ENCODE measurements at places on chromosomes 13 and 19.

DNA sequence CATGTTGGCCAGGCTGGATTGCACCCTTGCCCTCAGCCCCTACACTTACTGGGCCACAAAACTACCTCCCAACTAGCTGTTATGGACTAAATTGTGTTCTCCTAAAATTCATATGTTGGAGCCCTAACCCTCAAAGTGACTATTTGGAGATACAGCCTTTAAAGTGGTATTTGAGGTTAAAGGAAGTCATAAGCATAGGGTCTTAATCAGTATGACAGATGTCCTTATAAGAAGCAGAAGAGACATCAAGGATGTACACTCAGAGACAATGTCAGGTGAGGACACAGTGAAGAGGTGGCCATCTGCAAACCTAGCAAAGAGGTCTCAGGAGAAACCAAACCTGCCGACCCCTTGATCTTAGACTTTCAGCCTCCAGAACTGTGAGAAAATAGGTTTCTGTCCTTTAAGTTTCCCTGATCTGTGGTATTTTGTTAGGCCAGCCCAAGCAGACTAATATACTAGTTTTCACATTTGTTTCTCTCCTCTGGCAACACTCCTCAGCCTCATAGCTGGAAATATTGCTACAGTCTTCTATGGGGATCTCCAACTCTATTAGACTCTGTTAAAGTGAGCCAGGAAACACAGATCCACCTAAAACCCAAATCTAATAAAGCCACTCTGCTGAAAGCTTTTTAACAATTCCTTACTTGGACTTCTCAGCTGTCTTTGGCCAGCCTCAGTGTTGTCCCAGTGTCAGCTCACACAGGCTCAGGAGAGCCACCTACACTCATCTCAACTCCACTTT is 256.5 kb downstream of the TBC1D4 start:
- no peaks in the 10 kb centered on the region for H3K36me3 ChIP-seq
- no peaks in the 10 kb centered on the region for H3K27me3 ChIP-seq
- no peak overlapping the region for H3K4me3 ChIP-seq
- no peak for DNase-seq

- H3K27me3 ChIP-seq, result no peaks in the 10 kb centered on the region
- no peak for DNase-seq
- H3K36me3 ChIP-seq, result no peaks in the 10 kb centered on the region
- H3K4me1 ChIP-seq, result no peaks in the 10 kb centered on the region
- no peak overlapping the region for H3K27ac ChIP-seq
Observed at GRCh38 chr13:47216176-47216822, 319.4 kb upstream of the HTR2A start.

DNA sequence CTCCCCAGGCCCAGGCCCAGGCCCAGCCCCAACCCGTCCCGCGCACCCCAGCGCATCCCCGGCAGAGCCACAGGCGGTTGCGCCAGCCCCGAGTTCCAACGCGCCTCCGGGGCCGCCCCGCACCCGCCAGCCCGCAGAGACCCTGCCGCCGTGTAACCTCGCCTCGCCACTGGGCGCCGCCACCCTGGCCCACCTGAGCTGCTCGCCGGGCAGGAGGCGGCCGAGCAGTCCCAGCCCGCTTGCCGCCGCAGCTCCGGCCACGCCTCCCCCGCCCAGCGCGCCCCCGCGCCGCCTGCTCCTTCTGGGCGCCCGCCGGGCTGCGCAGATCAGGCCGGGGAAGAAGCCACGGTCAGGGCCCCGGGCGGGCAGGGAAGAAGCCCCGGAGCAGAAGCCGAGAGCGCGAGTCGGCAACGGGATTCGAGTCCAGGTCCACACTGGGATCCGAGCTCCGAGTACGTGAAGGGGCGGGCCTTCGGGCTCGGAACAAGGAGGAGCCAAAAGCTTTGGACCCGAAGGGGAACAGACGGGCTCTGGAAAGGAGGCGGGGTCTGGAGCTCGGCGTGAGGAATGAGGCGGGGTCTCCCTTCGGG is at the start of gene MBOAT7:
TSS of gene MBOAT7 (minus strand) at position 436 of the 590 bp plus-strand sequence. CDS start 1,072 bp downstream, outside the sequence.
- peaks cover 16% of the 10 kb centered on the region for H3K4me1 ChIP-seq
- peak within 1 kb of the TSS; percentile 86 for H3K27ac ChIP-seq
- H3K4me3 ChIP-seq, result peak within 1 kb of the TSS; percentile 87

- H3K36me3 ChIP-seq, result no peaks in the 10 kb centered on the region
- H3K4me3 ChIP-seq, result no peak overlapping the region
- no peak overlapping the region for H3K27ac ChIP-seq
- no peaks in the 10 kb centered on the region for H3K27me3 ChIP-seq
- DNase-seq, result no peak
Observed at GRCh38 chr19:1349211-1349610, 34.5 kb upstream of the NDUFS7 start.

DNA sequence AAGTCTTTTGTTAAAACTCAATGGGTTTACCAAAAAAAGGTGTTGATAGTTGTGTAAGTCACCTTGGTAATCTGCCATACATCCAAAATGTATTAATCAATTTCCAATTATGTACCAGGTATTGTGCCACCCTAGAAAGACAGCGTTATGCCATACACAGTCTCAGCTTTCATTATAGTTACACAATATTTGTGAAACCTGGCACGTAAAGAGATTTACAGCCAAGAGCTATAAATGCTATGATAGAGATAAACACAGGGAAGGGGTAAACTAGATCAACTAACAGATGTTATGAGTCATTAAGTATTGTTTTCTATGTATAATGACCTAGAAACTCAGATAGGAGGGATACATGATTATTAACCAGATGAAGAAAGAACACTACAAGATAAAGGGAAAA is 725.6 kb upstream of the SLITRK5 start:
- H3K27ac ChIP-seq, result no peak overlapping the region
- no peak overlapping the region for H3K4me3 ChIP-seq
- no peaks in the 10 kb centered on the region for H3K36me3 ChIP-seq
- no peaks in the 10 kb centered on the region for H3K27me3 ChIP-seq
- no peak for DNase-seq

- no peak overlapping the region for H3K27ac ChIP-seq
- no peaks in the 10 kb centered on the region for H3K36me3 ChIP-seq
- no peak for DNase-seq
- no peak overlapping the region for H3K4me3 ChIP-seq
- H3K27me3 ChIP-seq, result no peaks in the 10 kb centered on the region
Observed at GRCh38 chr19:45099467-45100191, 6.7 kb downstream of the PPP1R37 start.

- H3K4me3 ChIP-seq, result no peak overlapping the region
- peaks cover 2% of the 10 kb centered on the region for H3K27me3 ChIP-seq
- DNase-seq, result no peak
- H3K36me3 ChIP-seq, result no peaks in the 10 kb centered on the region
- no peak overlapping the region for H3K27ac ChIP-seq
- H3K4me1 ChIP-seq, result no peaks in the 10 kb centered on the region
Observed at GRCh38 chr13:60288569-60288968, 108.5 kb upstream of the TDRD3 start.

DNA sequence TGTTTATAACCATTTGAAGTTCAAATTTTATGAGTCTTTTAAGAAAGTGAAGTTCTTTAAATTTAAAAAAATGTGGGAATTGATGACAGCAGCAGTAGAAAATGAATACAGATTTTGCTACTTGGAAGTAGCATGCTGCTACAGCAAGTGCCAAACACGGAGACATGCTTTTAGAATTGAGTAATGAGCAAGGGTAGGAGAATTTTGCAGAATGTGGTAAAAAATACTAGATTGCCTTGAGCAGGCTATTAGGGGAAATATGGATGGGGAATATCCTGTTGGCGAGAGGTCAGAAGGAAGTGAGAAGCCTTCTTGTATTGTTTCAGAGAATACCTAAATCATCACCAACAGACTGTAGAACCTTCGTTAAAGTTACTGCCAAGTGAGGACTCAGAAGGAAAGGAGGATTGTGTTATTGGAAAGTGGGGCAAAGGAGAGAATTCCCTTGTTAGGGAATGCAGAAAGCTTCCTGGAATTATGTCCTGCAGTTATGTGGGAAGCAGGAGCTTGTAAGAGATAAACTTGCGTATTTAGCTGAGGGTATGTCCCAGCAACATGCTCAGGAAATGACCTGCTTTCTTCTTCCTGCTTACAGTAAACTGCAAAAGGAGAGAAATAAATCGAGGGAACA is 32.4 kb upstream of the OXGR1 start:
- peak overlapping the region; percentile 15 for H3K4me3 ChIP-seq
- peak overlapping the region; percentile 40 for H3K27ac ChIP-seq
- H3K4me1 ChIP-seq, result peaks cover 19% of the 10 kb centered on the region
- H3K36me3 ChIP-seq, result no peaks in the 10 kb centered on the region
- H3K27me3 ChIP-seq, result no peaks in the 10 kb centered on the region
- peak; percentile 83 for DNase-seq

DNA sequence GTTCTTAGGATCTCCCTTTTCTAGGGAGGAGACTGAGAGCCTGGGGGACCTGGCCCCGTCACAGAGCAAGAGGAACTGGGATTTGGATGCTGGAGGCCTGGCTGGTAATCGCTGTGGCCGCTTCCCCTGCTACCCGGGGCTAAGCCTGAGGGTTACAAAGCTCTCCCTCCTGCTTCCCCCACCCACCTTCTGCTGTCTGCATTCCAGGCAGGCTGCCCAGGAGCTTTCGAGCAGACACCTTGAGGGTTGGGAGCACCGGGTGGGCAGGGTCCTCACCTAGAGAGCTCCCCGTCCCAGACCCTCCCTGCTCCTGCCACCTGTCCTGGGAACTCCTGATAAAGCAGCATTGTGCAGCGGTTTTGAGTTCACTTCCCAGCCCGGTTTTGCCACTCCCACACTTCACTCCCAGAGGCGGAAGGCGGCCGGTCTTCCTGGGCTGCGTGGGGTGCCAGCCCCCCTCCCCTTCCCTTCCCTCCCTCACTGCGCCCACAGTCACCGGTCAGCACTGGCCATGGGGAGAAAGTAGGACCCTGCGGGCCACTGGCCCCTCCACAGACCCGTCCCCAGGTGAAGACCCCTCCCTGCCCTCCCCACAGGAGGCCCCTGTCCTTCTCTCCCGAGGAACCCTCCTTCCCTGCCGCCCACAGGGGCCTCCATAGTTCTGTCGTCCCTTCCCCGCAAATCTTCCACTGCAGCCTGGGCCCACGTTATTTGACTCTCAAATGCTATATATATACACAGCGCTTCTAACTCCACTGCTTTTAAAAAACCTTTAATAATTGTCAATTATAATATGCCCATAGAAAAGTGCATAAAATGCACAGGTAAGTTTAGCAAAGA is 8.1 kb downstream of the PAK4 start:
- no peaks in the 10 kb centered on the region for H3K27me3 ChIP-seq
- no peak for DNase-seq
- H3K4me3 ChIP-seq, result no peak overlapping the region
- H3K36me3 ChIP-seq, result no peaks in the 10 kb centered on the region
- peaks cover 24% of the 10 kb centered on the region for H3K4me1 ChIP-seq
- H3K27ac ChIP-seq, result no peak overlapping the region

DNA sequence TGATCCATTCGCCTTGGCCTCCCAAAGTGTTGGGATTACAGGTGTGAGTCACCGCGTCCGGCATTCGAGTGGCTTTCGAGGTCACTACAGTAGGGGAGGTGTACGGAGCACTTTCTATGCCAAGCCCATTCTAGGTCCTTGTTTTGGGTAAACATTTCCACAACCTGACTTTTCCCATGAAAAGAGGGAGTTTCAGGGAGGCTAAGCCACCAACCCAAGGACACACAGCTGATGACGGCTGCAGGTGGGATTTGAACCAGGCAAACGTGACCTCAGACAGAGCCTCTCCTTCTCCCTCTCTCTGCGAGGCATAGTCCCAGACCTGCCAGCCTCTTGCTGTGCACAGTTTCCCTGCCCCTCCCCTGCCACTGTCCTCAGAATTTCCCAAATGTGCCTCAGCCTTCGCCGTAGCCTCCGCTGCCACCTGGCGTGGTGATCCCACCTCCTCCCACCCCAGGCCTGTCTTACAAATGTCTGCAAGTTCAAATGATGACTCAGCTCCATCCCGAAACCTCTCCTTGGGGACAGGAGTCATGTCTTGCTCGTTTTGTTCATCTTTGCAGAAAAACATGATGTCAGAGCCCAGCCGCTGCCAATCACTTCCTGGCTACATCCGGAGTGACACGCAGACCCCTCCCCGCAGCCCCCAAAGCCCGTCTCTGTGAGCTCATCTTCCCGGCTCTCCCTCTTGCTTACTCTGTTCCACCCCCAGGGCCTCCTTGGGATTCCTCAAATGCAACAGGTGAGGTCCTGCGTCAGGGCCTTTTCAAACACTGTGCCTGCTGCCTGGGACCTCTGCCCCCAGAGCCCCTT is 6.6 kb upstream of the GADD45B start:
- H3K36me3 ChIP-seq, result no peaks in the 10 kb centered on the region
- H3K27me3 ChIP-seq, result no peaks in the 10 kb centered on the region
- peak; percentile 39 for DNase-seq

DNA sequence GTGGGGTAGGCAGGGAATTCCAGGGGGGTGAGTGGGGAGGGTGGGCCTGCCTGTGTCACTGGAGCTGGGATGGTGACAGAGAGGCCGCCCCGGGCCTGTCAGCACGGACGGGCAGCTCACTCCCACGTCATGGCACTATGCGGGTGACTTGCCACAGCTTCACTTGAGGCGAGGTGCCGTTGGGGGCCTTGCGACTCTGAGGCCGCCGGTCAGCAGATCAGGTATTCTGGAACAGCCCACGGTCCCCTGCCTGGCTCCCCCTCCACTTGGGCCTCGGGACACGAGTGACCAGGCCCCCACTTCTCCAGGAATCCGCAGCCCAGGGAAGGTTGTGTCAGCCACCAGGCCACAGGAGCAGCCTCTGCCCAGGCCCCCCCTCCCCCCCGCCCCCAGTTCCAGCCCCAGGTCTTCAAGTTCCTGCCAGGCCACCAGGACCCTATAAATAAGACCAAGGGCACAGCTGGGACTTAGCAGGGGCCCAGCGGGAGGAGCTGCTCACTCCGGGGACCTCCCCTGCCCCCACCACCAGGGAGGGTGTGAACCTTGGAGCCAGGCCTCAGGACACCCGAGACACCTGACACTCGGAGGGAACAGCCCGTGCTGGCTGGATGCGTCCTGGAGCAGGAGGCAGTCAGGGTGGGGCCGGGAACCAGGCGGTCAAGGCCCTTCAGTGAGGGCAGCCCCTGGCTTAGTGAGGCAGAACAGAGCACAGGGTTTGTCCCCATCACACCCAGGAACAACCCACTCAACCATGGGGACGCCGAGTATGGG is 2.7 kb upstream of the MIDN start:
- H3K27me3 ChIP-seq, result no peaks in the 10 kb centered on the region
- H3K4me3 ChIP-seq, result no peak overlapping the region
- DNase-seq, result no peak

- no peak for DNase-seq
- H3K36me3 ChIP-seq, result no peaks in the 10 kb centered on the region
- H3K27ac ChIP-seq, result no peak overlapping the region
Observed at GRCh38 chr13:19083340-19083739, 98.3 kb downstream of the TUBA3C start.

GRCh38 chr13:44260336-44260735 is 113.3 kb upstream of the SERP2 start:
- no peak overlapping the region for H3K4me3 ChIP-seq
- peaks cover 20% of the 10 kb centered on the region for H3K4me1 ChIP-seq
- H3K36me3 ChIP-seq, result no peaks in the 10 kb centered on the region
- no peak for DNase-seq
